ENCODE measurements at places on chromosomes 5 and 9.

DNA sequence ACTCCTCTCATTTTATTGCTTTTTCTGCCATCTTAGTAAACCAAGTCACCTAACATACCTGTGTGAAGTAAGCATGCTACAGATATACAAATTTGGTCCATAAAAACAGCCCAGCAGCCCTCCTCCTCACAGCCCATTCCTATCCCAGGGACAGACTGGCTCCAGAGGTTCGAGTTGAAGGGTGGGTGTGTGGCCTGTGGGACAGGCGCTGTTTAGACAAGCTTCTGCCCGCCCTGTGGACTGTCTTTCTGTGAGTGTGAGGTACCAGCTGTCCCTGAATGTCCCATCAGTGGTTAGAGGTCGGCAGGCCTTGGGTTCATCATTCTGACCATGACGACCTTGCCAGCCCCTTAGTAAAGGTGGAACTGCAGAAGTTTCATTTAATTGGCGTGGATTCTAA is 82.0 kb downstream of the WNK2 start:
- no peak for DNase-seq

- DNase-seq = no peak
Observed at GRCh38 chr5:6041977-6042550, 336.3 kb downstream of the MED10 start.

DNA sequence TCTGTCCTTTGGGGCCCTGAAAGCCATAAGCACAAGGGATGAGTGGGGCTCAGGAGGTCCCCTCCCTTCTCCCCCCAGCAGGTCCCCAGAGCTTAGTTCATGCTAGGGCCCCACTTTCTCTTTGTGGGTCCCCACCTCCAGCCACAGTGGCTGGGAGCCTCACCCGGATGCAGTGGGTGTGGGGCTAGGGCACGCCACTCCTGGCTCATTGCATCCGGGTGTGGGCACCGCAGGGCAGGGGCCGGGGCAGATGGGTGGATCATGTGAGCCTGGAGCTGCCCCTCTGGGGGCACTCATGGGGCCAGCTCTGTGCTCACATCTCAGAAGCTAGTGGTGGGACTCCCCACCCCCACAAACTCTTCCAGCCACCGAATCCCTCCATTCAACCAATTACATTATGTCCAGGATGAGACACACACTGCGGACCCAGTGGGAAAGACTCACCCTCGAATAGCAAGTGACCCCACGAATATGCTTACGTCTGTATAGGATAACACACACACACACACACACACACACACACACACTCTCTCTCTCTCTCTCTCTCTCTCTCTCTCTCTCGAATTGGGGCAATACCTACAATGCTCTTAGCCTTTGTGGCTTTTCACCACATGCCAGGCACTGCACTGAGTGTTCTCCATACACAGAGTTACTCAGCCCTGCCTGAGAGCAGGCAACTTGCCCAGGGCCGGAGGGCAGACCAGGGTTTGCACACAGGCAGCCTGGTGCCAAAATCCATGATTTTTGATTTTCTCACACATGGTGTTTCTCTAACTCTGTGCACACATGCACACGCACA is 16.8 kb upstream of the PHYKPL start:
- DNase-seq = peak; percentile 94

- DNase-seq = no peak
Observed at GRCh38 chr5:32446630-32447029, 2.1 kb upstream of the ZFR start.

DNA sequence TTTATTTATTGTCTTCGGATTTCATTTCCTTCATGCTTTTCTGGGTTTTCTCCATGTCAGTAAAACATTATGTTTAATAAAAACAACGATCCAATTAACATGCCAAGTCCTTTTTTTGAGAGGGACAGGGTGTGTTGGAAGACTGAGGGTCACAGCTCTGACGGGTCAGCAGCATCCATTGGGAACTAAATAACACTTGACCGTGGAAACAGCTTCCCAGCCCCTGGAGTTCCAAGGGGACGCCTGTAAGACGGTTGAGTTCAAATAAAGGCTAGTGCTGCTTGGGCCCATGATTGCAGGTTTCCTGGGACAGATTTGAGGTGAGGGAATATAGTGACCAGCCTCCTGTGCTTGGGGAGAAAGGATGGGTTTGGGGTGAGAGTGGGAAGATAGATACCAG is 30.4 kb upstream of the NEURL1B start:
- no peak for DNase-seq

GRCh38 chr9:126619361-126620135 is 5.8 kb downstream of the LMX1B start:
- no peak for DNase-seq

GRCh38 chr5:139882961-139883539 is 87.4 kb downstream of the PSD2 start:
- no peak for DNase-seq

- DNase-seq = no peak
Observed at GRCh38 chr5:146796911-146797310, 81.6 kb downstream of the PPP2R2B start.

- DNase-seq = no peak
Observed at GRCh38 chr5:26881901-26882300, 156.5 kb downstream of the CDH9 start.

DNA sequence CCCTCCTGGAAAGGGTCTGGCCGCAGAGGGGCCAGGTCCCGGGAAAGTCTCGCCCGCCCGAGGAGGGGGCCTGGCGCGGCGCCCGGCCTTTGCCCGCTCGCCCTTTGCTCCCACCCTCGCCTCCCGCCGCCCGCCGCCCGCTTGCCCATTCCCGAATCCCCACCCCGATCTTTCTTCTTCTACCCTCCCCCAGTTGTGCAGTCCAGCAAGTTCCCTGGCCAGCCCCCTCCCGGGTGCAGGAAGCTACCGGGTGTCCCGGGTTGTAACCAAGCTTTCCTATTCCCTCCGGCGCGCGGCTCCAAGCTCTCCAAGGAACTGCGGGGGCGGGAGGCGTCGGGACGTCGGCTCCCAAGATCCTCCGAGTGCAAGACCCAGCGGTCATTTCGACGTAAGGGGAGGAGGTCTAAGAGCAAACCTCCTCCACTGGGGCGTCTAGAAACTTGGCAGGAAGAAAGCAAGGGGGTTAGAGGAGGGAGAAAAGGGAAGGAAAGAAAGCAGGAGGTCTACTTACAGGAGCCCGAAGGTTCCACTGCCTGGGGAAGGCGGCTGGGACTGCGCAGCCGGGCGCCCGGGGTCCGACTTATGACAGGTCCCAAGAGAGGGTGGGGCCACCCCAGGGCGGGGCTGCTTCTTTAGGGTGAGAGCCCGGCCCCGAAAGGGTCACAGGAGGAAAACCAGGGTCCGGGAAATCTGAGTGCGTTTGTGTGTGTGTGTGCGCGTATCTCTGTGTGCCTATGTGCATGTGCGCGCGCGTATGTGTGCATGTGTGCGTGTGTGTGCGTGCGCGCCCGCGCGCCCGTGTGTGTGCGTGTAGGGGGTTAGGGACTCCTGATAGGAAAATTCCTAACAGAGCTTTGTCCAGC is at the start of gene PTGR1:
Gene PTGR1, minus strand, starts transcription at position 556 of the 863 bp plus-strand sequence. CDS start 2,225 bp downstream, outside the sequence.
- peak; percentile 86 for DNase-seq

GRCh38 chr5:178902849-178903248 is 7.1 kb downstream of the ZFP2 start:
- no peak for DNase-seq

- no peak for DNase-seq
Observed at GRCh38 chr5:171801839-171802238, 16.2 kb downstream of the SMIM23 start.

GRCh38 chr5:31023105-31023504 is 170.4 kb upstream of the CDH6 start:
- DNase-seq = no peak

DNA sequence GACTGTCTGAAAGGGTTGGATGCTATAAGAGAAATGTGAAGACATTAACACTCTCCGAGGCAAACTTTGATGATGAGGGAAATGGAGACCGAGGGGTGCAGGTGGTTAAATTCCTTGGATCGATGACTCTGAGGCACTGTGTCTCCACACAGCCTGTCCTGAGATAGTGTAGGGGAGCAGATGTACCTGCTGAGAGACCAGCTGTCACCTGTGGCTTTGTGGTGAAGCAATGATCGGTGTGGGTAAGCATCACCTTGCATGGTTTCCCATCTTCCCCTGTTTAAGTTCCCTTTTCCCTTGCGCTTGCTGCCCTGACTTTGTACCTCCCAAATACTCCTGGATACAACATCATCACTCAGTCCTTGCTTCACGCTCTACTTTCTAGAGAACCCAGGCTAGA is 9.8 kb upstream of the MIER3 start:
- no peak for DNase-seq

DNA sequence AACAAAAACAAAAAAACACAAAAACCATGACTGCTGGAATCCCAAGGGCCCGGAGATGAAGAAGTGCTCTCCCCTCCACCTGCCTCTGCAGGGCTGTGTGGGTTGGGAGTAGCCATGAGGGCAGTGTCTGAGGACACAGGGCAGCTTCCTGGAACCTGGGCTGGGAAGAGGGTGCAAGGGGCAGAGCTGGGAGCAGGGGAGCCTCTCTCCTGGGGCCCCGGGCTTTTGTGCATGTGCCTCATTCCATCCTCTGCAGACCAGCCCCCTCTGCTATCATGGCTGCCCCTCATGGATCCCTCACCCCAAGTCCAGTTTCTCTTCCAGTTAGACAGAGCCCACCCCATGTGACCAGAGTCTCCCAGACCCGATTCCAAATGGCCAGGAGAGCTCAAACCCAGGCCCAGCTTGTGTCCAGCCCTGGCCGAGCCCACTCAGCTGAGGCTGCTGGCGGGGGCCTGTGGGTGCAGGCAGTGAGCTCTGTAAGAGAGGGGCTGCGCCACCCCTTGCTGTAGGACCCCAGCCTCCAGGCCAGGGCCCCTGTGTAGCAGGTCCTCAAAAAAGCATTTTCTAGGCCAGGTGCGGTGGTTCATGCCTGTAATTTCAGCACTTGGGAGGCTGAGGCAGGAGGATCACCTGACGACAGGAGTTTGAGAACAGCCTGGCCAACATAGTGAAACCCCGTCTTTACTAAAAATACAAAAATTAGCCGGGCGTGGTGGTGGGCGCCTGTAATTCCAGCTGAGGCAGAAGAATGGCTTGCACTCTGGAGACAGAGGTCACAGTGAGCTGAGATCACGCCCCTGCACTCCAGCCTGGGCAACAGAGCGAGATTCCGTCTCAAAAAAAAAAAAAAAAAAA is 44.5 kb downstream of the PLPP7 start:
- no peak for DNase-seq

GRCh38 chr9:93665637-93666438 is 89.5 kb downstream of the PHF2 start:
- DNase-seq = no peak

DNA sequence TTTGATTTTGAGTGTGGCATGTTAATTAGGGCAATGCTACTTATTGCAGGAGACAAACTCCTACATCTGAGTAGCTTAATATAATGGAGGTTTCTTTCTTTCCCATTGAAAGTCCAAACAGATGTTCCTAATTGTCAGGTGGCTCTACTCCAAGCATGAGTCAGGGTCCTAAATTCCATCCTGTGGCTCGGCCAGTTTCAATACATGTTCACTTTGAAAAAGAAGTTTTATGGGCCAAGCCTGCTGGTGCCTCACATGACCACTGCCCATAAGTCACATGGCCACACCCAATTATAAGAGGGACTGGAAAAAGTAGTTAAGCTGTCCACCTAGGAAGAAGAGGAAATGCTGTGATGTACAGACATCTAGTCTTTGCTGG is 170.4 kb downstream of the ARRDC3 start:
- DNase-seq = peak; percentile 98
